ENCODE measurements at places on chromosomes 11 and 22. TPM values are rescaled to one million over a fixed set of nuclear protein-coding genes. Genes with fewer than 3 reads are reported as not detected.

Gene PNPLA5
- not detected for polyA plus RNA-seq

DNA sequence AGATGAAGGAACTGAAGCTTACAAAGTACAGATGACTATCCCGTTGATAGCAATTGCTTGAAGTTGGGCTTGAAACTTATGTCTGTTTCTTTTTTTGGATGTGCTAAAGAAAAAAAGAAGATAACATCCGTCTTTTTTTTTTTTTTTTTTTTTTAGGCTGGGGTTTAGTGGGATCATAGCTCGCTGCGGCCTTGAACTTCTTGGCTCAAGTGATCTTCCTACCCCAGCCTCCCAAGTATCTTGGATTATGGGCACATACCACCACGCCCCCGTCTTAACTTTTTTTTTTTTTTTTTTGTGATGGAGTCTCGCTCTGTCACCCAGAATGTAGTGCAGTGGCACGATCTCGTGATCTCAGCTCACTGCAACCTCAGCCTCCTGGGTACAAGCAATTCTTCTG lies 40.8 kb upstream of the SCN3B start:
- no peak for DNase-seq

Gene PRR33
- polyA plus RNA-seq: not detected

DNA sequence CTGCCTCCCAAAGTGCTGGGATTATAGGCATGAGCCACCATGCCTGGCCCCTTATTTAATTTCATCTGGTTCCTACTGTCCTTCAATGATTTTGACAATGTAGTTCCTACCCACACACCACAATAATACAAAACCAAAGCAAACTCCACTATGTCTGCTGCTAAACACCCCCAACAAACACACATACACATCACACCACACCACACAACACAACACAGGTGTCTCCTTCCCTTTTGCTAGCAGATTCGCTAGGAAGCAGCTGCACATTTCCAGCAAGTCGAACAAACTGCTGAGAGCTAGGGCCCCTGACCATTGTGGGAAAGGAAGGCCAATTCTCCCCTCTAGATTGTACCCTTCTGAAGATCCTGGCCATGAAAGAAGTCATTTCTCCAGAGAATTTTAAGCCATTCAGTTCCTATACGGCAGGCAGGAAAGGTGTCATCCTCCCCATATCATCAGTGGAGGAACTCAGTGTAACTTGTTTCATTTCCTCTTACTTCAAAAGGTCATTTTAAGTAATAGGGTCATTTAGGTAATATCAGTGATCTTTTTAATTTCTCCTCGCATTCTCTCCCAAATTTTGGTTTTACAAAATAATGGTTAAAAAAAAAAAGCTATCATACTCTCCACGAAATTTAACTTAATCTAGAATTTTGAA lies 18.5 kb downstream of the NUMA1 start:
- DNase-seq: no peak

- no peak for DNase-seq
Measured at GRCh38 chr22:46867106-46867505, 104.7 kb downstream of the TBC1D22A start.

- DNase-seq: peak; percentile 14
Measured at GRCh38 chr11:117232911-117233409, 489 bp downstream of the RNF214 start.

Gene OR4D9
- not detected for polyA plus RNA-seq

All from A549 (cell line).